ENCODE measurements at places on chromosomes 12 and 14.

GRCh38 chr14:73878436-73878835 is 8.2 kb upstream of the ZNF410 start:
- DNase-seq, result no peak

- no peak for DNase-seq
Measured at GRCh38 chr14:56487090-56487667, 92.4 kb upstream of the TMEM260 start.

GRCh38 chr14:106414464-106414863 is 888.1 kb downstream of the TMEM121 start:
- DNase-seq, result no peak

DNA sequence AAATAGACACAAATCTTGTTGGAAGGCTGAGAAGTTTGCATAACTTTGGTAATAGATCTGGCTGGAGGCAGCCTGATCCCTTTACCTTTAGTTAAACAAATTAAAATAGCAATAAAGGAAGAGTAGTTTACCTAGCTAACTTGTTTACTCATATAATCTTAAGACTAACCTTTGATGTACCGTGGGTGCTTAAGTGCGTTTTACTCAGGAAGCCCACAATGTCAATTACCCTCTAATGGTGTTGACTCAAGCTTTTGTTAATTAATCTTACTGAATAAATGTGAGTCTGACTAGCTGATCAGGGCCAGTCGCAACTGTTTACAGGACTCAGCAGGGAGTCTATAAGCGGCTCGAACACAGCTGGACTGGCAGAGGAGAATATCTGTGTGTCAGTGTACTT is 51.5 kb downstream of the FAR2 start:
- DNase-seq, result no peak

GRCh38 chr12:121217761-121218160 is 7.8 kb downstream of the P2RX4 start:
- DNase-seq, result no peak

DNA sequence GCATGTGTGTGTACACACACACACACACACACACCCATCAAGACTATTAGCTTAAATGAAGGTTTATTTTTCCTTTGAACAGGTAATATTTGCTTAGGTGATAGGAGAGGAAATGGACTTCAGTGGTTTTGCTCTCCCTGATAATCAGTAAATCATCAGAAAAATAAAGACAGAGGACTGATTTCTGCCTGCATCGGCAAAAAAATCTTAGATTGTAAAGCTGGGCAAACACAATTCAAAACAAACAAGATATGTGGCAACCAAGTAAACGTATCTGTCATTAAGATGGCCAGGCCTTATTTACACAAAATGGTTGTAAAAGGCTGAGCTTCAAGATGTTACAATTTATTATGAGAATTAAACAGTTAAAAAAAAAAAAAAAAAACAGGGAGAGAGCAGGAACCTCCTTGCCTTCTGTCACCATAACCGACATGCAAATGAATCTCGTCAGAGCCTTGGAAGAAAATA is 31.3 kb downstream of the PRKD1 start:
- DNase-seq, result no peak

DNA sequence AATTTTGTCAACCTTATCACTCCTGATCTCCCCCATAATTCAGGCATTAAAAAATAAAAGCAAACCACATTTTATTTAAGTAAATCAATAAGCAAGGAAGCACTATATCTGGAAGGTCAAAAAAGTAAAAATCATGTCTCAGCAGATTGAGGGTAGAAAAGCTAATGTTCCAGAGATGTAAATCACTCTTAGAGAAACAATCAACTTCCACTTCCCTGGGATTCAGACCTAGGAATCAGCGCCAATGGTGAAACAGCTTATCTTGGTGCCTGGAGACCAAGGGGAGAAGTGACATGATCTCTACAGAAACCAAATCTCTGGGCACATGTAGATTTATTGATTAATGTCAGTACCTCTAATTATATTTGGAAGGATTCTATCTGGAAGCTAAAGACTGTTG is 10.9 kb upstream of the SNX6 start:
- no peak for DNase-seq

GRCh38 chr12:52022841-52023181 is 16.1 kb downstream of the TAMALIN start:
- DNase-seq, result no peak

GRCh38 chr12:121439715-121440114 is 39.8 kb downstream of the RNF34 start:
- no peak for DNase-seq
